ENCODE measurements at places on chromosomes 3 and 15.

DNA sequence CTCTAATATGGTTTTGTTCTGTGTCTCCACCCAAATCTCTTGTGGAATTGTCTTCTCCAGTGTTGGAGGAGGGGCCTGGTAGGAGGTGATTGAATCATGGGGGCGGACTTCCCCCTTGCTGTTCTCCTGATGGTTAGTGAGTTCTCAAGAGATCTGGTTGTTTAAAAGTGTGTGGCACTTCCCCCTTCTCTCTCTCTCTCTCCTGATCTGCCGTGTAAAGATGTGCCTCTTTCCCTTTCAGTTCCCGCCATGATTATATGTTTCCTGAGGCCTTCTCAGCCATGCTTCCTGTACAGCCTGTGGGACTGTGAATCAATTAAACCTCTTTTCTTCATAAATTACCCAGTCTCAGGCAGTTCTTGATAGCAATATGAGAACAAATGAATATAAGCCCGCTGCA is 33.1 kb downstream of the RETNLB start:
- DNase-seq: no peak

DNA sequence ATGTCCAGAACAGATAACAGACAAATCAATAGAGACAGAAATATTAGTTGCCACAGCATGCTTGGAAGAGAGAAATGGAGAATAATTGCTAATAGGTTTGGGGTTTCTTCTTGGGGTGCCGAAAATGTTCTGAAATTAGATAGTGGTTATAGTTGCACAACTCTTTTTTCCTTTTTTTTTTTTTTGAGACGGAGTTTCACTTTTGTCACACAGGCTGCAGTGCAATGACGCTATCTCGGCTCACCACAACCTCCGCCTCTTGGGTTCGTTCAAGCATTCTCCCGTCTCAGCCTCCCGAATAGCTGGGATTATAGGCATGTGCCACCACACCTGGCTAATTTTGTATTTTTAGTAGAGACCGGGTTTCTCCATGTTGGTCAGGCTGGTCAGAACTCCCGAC is 163.3 kb downstream of the PLCH1 start:
- peak; percentile 58 for DNase-seq

DNA sequence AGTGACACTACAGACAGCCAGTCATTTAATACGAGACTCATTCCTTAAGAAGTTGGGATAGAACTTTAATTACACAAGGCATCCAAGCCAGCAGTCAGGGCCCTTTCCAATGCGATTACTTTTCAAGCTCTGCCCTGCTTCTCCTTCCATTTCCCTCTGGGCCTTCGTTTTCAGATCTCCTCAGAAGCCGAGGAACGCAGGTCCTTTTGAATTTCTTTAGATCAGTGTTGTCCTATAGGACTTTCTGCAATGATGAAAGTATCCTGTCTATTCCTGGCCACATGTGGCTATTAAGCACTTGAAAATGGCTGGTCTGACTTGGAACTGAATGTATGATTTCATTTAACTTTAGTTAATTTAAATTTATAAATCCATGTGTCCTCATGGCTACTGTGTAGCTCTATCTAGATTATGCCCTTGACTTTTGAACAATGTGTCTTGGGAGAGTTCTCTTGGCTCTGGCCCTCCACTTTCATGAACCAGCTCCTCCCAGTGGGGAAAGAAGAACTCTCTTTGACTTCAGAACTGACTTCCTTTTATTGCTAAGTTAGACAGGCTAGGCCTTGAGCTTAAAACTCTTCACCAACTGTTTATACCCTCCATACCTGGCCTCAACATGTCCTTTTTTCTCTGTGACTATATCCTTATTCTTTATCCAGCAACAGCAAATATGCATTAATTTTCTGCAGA is 22.6 kb downstream of the TGFBR2 start:
- DNase-seq: peak; percentile 60

DNA sequence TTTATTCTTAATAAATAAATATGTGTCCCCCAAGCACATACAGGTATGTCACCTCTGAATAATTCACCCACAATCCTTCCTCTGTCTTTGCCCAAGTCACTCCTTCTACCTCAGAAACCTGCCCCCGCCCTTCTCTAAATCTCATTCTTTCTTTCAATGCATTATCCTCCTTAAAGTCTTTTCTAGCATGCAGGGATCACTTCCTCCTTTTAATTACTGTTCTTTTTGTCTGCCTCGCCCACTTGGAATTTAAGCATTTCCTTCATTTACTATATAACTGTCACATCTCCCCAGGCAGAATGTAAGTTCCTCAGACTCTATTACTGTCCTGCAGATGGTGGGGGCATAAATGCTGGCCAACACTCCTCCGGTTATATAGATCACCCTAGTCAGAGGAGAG is 7.8 kb downstream of the CCDC80 start:
- DNase-seq: peak; percentile 25

DNA sequence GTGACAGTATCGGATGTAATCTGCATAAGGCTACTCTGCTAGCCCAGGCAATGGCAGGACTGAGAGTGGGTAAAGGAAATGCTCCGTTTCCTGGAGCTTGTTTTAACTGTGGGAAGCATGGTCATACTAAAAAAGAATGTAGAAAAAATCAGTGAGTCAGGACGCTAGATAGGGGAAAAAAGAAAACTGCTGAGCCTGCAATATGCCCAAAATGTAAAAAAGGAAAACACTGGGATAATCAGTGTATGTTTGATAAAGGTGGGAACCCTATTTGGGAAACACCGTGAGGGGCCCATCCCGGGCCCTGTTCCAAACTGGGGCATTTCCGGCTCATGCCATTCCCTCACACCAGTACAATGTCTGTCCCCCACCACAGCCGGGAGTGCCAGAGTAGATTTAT is 775.8 kb downstream of the ZPLD1 start:
- DNase-seq: no peak

GRCh38 chr15:39747326-39747725 is 35.3 kb downstream of the FSIP1 start:
- DNase-seq: no peak

DNA sequence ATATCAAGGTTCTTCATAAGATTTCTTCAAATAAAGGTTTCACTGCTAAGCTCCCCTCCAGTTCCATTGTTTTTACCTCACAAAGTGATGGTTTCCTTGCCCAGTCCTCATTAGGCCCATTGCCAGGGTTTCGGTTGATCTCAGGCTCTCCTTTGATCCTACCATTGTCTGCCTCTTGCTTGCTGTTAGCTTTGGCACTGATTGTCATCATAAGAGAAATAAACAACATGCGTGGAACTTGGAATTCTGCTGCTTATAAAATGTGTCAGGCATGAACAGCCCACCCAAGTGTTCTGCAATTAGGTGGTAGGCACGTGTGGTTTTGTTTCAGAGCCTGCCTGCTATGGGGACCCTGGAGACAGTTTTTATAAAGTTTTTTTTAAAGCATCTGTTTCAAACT is 107.6 kb upstream of the BFSP2 start:
- DNase-seq: no peak

DNA sequence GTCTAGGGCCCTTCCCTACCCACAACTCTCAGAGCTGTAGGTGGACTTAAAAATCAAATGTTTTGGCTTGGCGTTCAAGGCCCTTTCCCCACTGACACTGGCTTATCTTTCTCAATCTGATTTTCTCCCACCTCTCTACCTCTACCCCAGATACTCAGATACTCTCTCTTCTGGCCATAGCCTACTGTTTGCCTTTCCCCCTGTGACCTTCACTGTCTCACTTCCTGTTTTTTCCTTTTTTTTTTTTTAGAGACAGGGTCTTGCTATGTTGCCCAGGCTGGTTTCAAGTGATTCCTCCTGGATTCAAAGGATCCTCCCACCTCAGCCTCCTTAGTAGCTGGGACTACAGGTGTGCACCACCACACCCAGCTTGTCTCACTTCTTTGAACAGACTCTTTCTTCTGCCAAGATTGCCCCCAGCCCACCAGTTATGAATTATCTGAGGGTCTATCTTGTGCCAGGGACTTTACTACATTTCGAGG is 4.6 kb downstream of the CHRNB4 start:
- DNase-seq: no peak

DNA sequence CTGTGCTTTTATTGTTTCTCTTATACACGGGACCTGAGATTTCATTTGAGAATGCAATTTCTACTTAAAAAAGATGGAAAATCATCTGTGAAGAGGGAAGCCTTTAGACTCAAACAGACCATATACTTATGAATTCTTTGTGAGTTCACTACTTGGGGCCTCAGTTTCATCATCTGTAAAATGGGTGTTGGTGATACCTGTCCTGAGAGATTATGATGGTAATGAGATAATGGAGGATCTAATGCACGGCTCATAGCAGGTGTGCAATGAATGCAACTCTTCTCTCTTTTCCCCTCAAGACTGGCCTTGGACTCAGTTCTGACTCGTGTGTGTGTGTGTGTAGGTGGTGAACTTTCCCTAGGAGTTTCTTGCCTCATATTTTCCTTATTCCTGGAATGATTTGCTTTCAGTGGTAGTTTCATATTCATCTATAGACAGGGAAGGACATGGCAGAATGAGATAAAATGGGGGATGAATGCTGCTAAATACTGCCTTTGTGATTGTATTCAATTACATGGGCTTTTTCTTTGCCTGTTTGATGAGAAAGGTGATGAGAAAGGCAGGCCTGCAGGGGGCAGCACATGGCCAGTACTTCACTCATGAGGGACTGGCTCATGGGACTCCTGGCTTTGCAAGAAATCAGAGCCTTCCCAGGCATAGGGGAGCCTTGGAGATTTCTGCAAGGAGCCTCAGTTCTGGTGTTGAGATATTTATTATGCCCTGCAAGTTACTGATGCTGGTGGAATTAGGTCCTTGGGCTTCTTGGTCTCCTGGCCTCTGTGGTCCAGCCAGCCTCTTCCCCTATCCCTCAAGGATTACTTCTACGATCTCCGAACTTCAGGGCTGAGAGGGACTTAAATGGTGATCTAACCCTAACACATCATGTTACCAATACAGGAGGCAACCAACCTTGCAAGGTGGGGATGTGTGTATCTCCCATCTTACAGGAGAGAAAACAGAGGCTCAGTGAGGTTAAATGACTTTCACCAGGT is 70.7 kb downstream of the RPLP1 start:
- peak; percentile 38 for DNase-seq

GRCh38 chr3:8778475-8778874 is 9.1 kb upstream of the OXTR start:
- no peak for DNase-seq

GRCh38 chr3:150035910-150036612 is 65.4 kb upstream of the PFN2 start:
- no peak for DNase-seq

GRCh38 chr15:41492597-41493204 is 973 bp upstream of the ITPKA start:
- no peak for DNase-seq

DNA sequence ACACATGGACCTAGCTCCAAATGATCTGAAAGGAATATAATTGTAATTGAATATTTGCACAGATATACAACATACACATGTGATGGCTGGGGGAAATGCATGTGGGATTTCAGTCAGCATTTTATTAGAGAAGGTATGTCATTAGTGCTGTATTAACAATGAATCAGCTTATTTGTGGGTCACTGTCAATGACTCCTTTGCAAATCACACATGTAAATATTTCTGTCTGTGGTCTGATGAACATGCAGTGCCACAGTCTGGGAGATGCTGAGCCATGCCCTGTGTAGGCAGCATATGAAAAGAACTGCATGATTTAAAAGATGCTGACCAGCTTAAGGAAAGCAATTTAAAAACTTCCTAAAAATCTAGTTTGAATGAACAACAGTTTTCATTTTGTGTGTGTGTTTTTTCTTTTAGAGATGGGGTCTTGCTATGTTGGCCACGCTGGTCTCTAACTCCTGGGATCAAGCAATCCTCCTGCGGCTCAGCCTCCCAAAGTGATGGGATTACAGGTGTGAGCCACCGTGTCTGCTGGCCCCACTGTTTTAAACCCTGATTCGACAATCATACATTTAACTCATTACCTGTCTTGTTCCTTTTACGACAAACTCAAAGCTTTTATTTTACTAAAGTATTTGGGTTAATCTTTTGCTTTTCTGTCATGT is 803 bp upstream of the B3GNT5 start:
- DNase-seq: no peak

GRCh38 chr15:39407116-39407515 is 173.8 kb upstream of the THBS1 start:
- DNase-seq: no peak

GRCh38 chr15:34654625-34655024 is 71.2 kb upstream of the GOLGA8B start:
- no peak for DNase-seq

GRCh38 chr3:156473341-156473740 is 81.6 kb downstream of the SSR3 start:
- DNase-seq: no peak

GRCh38 chr3:196886144-196886543 is 18.4 kb downstream of the SENP5 start:
- peak; percentile 18 for DNase-seq

GRCh38 chr3:194492001-194492400 is 5.2 kb upstream of the ATP13A3 start:
- peak; percentile 73 for DNase-seq

GRCh38 chr3:16482770-16483531 is 30.5 kb downstream of the RFTN1 start:
- DNase-seq: peak; percentile 70

- DNase-seq: no peak
Observed at GRCh38 chr3:49657208-49657915, 16.8 kb upstream of the APEH start.

DNA sequence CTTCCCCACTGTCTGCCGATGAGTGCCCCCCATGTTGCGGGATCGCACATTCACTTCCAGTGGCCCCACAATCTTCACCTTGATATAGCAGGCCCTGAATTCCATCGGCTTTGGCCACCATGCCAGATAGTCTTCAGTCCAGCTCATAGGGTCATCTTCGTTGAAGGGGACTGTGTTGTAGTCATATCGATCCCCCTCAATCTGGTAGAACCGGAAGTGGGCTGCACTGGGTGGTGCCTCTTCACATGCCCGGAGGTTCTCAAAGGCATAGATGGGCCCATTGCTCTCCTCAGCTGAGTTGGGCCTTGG is 12.1 kb upstream of the CLPX start:
- no peak for DNase-seq

- DNase-seq: peak; percentile 97
Observed at GRCh38 chr3:167684388-167684993, 30.7 kb upstream of the WDR49 start.

DNA sequence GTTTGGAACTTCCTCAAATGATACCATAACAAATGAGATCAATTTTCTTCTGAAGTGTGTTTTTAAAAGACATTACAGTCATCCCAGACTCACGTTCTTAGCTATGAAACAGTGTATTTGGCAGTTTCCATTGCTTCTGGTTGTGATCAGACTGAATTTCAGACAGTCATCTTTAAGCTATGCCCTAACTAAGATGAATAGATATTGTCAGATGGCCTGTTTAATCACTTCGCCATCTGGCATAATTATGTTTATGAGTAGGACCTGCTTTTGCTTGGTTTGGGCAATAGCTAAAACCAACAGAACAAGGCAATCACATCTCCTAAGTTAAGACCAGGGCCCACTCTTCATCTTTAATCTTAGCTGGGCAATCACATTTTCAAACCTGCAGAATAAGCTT is 313.1 kb downstream of the SV2B start:
- DNase-seq: no peak

DNA sequence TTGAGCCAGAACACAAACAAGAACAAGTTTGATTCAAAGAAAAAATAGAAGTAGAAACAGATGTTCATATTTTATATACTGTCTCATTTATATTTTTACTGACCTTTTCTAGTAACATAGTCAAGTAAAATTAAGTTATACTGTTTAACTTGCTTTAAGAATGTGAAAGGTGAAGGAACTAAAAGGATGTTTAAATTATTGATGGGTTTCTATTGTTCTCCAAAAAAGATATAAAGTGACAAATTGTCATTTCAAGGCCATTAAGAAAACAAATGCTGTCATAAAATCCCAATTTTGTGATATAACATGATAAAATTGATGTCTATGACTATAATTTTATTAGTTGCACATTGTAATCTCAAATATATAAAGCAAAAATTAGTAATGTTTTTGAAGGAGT is 7.3 kb downstream of the GPR149 start:
- DNase-seq: no peak
